ENCODE measurements at places on chromosomes 13 and 19.

GRCh38 chr19:13100031-13100588 is 2.5 kb downstream of the LYL1 start:
- DNase-seq: no peak

DNA sequence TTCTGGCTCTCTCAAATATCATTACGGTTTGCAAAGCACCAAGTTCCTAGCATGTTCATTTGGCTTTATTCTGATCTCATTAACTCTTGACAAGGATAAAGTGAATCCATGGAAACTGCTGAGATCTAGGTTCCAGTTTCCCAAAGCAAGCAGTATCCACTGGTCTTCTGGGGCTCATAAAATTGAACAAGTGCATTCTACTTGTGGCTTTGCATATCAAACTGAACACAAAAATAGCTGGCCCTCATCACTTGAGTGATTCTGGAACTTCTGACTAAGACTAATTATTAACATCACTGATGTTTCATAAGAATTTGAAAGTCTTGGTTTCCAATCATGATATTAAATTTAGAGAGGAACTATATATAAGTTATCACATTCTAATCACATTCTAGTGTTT is 6.3 kb upstream of the KCTD12 start:
- no peak for DNase-seq

DNA sequence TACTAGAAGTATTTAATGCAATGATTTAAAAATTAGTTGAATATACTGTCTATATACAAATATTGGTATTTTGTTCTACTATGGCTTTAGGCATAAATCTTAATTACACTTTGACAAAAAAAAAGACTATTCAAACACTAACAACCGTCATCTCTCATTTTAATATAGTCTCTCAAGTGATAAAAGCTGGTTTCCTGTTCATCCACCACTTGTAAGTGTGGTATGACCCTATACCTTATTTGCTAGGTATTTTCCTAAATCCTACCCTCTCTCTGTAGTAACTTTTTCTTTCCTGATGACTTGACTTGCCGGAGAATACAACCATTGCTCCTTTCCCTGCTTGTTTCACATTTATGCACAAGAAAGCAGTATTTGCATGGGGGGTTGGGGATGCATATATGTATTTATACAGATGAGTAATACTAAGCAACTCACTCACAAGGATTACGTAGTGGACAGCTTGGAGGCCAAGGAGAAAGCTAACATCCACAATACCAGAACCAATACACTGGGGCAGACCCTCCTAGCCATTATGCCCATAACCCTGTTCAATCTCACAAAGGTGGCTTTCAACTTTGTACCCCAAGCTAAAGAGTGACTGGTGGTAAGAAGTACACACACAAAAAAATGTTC is 12.7 kb upstream of the EFNB2 start:
- DNase-seq: no peak

- DNase-seq: no peak
Measured at GRCh38 chr19:55559684-55560083, 14.3 kb upstream of the SBK3 start.

DNA sequence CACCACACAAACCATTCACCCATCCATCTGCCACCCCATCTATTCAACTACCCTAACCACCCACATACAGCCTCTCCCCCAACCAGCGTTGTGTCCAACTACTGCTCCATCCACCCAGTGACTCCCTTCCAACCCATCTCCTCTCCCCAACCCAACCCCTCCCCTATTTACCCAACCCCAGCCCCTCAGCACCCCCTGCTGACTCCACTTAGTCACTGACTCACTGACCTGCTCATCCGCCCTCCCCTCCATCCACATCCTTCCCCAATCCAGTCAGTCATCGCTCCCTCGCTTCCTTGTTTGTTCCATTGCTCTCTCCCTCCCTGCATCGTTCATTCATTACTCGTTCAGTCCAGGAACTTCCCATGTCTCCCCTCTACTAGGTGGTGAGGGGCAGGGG is 39.2 kb downstream of the KCNC3 start:
- DNase-seq: no peak

GRCh38 chr13:99390601-99391000 is 83.4 kb upstream of the GPR183 start:
- no peak for DNase-seq

GRCh38 chr13:84962141-84962750 is 837.0 kb downstream of the SLITRK6 start:
- DNase-seq: no peak

DNA sequence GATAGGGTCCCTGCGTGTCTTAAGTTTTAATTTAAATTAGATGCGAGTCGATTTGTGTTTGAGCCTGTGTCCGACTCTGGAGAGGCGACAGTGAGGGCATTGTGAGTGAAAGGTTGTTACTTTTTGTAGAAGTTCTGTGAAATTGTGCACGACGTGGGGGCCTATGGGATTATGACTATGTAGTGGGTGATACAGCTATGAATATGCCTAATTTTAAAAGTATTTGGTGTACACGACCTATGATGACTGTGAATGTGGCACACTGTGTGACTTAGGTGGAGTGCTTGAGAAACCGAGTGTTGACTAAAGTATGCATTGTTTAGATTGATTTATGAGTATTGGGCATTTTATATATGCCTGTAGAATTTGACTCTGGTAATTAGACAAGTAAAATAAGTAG is 646 bp downstream of the ZNF567 start:
- no peak for DNase-seq

DNA sequence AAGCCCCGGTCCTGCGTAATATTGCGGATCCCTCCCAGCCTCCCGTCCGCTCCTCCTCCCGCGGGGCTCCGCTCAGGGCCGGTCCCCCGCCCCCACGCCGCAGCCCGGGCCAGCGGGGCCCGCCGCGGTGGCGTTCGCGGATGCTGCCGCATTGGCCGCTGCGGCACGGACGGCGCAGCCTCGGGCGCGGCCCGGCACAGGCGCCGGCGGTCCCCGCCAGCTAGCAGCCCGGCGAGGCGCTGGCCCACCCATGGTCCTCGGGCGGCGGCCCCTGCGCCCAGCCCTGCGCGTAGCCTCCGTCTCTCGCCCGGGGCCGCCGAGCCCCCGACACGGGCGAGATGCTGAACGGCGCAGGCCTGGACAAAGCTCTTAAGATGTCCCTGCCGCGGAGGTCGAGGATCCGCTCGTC is at the start of gene ATP8A2:
ATP8A2 (plus strand) TSS at position 100 of the 409 bp plus-strand sequence; CDS start at position 339, 239 bp downstream.
- no peak for DNase-seq

GRCh38 chr13:28754698-28755545 is 36.2 kb upstream of the SLC46A3 start:
- DNase-seq: no peak

GRCh38 chr13:37657134-37657533 is 58.6 kb upstream of the POSTN start:
- peak; percentile 70 for DNase-seq

GRCh38 chr19:18051887-18052286 is 34.8 kb downstream of the IL12RB1 start:
- DNase-seq: no peak

DNA sequence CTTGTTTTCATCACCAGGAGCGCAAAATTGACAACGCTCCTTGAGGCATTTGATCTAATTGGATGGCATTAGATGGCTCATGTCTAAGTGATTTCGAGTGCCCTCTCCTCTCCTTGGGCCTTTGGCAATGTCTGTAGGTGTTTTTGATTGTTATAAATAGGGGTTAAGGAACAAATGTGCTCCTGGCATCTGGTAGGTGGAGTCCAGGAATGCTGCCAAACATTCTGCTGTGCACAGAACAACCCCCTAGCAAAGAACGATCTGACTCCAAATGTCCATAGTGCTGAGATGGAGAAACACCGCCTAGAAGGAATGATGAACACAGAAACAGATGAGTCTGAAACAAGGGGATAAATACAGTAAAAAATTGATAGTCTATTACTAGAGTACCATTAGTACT is 68.0 kb upstream of the C1QTNF9B start:
- DNase-seq: no peak

- no peak for DNase-seq
Measured at GRCh38 chr19:45558399-45558878, 26.2 kb downstream of the OPA3 start.

DNA sequence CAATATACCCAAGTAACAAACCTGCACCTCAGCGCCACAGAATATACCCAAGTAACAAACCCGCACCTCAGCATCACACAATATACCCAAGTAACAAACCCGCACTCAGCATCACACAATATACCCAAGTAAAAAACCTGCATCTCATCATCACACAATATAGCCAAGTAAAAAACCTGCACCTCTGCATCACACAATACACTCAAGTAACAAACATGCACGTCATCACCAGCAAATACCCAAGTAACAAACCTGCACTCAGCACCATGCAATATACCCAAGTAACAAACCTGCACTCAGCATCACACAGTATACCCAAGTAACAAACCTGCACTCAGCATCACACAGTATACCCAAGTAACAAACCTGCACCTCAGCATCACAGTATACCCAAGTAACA is 69.8 kb downstream of the UQCRFS1 start:
- no peak for DNase-seq

- DNase-seq: no peak
Measured at GRCh38 chr19:38545596-38545995, 72.2 kb downstream of the MAP4K1 start.

DNA sequence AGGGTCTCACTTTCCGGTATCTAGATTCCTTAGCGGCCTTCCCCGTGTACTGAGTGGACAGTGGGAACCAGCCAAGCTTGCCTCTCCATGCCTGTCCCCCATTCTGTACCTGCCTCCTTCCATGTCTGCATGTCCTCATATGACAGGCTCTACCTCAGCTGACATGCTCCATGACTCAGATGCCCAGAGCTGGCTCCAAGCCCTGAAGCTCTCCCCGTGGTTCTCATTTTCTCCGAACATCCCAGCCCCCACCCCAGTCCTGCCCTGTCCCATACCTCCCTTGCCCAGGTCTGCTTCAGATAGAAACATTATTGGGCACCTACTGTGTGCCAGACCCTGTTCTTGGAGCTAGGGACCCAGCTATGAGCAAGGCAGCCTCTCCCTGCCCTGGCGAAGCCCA is 17.1 kb upstream of the SHFL start:
- no peak for DNase-seq

- DNase-seq: no peak
Measured at GRCh38 chr19:45076029-45076850, at the start of gene ZNF296. TSS of gene ZNF296 (minus strand) at chr19:45076478. CDS start at chr19:45076373, 105 bp downstream.

DNA sequence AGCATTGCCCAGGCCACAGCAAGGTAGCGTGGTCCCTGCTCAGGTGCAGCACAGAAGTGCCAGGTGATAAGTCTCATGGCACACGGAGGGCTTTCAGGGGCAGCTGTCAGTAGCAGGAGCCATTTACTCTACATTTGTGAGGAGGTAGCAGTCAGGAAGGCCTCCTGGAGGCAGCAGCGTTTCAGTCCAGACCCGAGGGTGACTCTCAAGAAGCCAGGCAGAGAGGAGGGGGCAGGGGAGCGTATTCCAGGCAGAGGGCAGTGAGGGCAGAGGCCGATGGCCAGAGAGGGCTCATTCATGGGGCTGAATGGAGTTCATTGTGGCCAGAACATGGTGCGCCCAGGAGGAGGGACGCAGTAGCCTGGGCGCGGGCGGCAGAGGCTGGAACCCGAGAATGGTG is 8.9 kb downstream of the PIAS4 start:
- DNase-seq: no peak

GRCh38 chr19:42626181-42626580 is 31.5 kb upstream of the CEACAM8 start:
- no peak for DNase-seq

DNA sequence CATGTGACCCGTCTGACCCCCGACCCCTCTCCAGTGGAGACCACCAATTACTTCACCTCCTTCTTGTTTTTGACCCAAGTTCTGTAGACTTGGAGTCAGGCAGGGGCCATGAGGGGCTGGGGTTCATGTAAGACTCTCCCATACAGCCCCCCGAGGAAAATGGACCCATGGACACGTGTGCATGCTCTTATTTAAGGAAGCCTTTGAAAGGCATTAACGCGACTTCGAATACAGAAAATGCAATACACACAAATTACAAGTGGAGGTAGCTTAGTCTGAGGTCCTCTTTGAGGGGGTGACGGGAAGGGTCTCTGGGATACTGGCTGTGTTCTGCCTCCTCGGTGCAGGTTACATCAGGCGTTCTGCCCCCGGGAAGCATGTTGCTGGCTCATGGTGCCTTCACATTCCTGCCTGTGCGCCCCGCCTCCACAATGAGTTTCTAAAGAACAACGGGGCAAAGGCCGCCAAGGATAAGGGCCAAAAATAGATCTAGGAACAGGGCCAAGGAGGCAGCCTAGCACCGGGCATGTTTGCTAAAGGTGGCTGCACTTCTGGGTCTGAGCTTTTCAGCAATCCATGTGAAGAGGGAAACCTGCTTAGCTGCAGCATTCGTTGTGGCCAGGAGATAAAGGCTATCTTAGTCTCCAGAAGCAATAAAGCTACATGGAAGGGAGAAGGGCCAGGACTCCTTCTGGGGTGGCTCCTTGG is 54.5 kb downstream of the RAB20 start:
- DNase-seq: no peak

- no peak for DNase-seq
Measured at GRCh38 chr13:102838982-102839381, 6.8 kb upstream of the ERCC5 start.

DNA sequence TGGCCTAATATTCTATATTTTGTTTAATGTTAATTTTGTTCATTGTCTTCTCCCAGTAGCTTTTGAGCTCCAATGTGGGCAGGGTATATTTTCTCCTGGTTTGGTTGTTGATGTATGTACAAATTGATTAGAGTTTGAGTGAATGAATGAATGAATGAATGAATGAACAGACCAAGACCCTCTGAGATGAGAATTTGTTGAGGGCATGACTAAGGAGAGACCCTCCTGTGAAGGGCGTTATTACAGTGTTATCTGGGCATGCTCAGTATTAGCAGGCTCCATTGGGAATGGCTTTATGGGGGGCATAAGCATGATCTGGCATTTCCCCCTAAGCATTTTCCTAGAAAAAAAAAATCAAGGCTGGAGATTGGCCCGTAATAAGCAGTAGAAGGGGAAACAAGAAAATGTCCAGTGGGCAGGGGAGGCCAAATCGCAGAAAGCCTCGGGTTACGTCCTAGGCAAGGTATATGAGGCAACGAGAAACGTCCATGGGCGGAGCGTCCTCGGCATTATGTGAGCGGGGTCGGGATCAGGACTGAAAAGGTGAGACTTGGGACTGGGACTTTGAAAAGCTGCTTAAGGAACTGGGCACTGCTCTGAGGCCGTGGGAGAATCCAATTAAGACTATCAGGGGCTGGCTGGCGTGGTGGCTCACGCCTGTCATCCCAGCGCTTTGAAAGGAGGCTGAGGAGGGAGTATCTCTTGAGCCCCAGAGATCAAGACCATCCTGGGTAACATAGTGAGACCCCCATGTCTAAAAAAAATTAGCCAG is 904 bp upstream of the ARHGAP33 start:
- no peak for DNase-seq

DNA sequence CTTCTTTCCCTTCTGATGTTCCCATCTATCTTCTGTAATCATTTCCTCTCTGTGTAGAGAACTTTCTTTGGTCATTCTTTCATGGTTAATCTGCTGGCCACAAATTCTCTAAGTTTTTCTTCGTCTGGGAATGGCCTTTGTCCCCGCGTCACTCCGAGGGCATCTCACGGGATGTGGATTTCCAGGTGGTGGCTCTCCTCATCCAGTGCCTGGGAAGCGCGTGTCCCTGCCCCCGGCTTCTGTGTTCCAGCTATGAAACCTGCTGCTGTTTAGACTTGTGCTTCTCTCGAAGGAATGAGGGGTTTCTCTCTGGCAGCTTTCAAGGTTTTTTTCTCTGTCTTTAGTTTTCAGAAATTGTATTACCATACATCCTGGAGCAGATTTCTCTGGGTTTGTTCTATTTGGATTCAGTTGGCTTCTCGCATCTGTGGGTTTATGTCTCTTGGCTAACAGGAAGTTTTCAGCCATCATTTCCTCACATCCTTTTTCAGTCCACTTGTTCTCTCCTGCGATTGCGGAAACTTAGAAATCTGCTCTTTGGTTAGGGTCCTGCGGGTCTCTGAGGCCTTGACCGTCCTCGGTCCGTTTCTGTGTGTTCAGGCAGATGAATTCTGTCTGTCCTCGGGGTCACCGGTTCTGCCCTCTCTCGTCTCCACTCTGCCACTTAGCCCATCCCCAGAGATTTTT is 36.9 kb upstream of the DCUN1D2 start:
- no peak for DNase-seq
